ENCODE measurements at places on chromosomes 7 and 10. TPM values are rescaled to one million over a fixed set of nuclear protein-coding genes. Genes with fewer than 3 reads are reported as not detected.

MEST gene
- 10.7 TPM for total RNA-seq

GRCh38 chr7:5695727-5696345, 85.6 kb downstream of the RNF216 start:
- no peak for DNase-seq

GRCh38 chr10:34547291-34547690, 267.8 kb downstream of the PARD3 start:
- no peak for DNase-seq

- DNase-seq: no peak
Observed at GRCh38 chr10:90437452-90437851, 420.4 kb downstream of the HTR7 start.

- no peak for DNase-seq
Observed at GRCh38 chr7:155216475-155217272, 81.0 kb upstream of the INSIG1 start.

DNA sequence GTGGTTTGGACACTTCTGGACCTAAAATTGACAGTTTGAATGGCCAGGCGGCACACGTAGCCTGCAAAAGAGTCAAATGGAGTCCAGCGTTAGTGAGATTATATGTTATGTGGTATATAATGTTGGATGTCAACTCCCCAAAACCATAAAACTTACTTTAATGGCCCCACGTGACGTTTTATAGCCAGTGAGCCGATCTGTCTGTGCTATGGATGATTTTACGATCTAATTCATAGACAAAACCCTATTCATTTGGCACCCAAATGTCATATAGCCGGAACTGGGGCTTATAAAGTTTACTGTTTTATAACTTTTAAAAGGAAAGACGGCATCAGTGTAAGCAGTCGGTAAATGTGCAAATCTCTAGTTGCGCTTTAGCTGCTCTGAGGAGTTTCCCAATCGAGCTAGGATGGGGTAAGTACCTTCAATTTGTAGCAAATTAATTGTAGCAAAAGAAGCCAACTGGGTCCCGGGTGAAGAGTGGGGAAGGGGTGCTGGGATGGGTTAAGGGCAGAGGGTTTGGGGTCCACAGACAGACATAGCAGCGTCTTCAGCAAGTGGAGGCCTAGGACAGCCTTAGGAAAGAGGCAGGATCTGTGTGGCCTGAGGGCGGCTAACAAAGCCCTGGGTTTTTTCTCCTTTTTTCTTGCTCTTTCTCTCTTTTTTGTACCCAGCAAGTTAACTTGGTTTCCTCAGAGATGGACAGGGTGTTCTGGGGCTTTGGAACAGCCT, 3.2 kb downstream of the HOXA5 start:
- DNase-seq: no peak

DNA sequence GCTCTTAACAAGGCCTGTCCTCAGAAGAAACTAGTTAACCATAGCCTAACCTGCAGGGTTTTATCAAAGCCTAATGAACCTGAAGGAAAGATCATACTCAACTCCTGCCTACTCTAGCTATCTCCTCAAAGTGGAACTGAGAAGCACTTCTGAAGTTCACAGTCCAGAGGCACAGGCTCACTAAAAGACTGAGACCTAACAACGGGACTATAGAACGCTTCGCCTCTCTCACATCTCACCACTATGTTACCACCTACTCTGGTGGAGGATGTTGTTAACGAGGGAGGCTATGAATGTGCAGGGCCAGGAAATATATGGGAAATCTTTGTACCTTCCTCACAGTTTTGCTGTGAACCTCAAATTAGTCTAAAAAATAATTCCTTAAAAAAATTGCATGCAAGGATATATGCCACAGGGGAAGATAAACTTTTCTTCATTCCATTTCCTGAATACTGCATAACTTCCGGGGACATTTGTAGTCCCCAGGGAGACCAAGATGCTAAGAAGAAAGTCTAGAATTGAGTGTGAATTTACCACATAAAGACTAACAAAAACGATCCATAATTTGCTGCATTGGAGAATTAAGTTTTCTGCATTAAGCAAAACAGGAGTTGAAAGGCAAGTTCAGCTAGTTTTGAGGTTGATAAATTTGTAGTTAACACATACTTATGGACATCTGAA, 21.6 kb downstream of the LIPJ start:
- DNase-seq: no peak

DNA sequence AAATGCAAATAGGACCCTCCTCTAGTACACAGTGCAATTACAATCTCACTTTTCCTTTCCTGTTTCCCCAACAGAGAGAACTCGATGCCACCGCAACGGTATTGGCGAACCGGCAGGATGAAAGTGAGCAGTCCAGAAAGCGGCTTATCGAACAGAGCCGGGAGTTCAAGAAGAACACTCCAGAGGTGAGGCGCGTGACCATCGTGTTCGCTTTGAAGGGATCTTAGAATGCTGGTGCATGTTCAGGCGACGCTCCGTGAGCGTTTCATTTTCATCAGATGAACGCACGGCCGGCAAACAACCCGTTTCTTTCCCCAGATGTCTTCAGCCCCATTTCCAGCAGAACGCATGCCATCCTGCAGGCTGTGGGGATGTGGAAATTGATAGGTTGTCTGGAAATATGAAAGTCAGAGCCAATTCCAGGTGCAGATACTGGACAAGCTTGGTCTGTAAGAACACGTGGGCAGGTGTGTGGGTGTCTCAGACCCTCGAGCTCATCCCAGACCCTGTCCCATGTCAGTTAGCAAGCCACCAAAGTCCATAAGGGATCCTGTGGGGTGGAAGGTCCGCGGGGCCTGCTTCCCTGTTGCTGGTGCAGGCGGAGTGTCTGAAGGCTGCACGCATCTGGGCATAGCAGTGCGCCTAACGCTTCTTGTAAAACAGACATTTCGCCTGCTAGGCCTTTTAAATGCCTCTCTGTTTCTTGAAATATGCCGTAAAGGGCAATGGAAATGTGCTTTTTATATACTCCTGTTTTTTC, 98.8 kb downstream of the CUX1 start:
- DNase-seq: no peak

NEUROG3 gene
- total RNA-seq: not detected

DNA sequence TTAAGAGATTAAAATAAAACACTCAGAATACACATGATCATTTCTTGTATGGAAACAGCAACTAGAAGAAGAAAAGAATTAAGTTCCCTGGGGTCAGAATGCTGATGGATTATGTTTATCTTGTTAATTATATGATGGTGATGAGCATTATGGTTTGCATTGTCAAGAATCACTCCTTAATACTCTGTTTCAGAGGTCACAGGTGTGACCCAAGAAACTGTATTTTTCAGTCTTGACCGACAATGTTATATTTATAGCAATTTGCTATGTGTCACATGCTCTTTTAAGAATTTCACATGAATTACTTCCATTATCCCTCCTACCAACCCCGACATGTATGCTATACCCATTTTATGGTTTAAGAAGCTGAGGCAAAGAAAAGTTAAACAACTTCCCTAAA, 2.7 kb upstream of the CHRM2 start:
- no peak for DNase-seq

GRCh38 chr7:69768986-69769595, 170.8 kb downstream of the AUTS2 start:
- DNase-seq: no peak

DNA sequence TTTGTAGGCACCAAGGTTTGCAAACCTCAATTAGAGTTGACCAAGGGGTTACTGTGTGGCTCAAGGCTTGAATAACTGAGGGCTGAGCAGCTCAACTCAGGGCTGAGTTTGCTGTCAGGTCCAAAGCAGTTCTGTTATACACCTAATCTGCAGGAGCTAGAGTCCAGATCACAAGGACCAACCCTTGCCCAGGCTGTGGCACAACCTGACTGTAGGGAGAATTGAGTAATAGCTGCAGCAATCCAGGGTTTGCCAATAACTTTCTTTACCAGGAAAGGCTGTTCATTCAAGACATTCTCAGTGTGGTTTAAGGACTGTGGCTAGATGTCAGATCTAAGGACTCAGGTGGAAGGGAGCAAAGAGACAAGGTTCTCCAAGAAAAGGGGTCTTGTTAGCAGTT, 115.6 kb upstream of the IMMP2L start:
- DNase-seq: no peak

GRCh38 chr10:110528224-110528996, 30.7 kb downstream of the DUSP5 start:
- no peak for DNase-seq

- DNase-seq: no peak
Observed at GRCh38 chr10:3755440-3756359, 29.3 kb downstream of the KLF6 start.

DNA sequence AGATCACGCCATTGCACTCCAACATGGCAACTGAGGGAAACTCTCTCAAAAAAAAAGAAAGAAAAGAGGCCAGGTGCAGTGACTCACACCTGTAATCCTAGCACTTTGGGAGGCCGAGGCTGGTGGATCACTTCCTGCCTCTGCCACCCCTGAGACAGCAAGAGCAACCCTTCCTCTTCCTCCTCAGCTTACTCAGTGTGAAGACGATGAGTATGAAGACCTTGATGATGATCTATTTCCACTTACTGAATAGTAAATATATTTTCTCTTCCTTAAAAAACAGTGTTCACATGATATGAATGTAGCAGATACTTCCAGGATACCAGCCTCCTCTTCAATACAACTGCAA, 2.1 kb upstream of the ZKSCAN1 start:
- DNase-seq: no peak

- no peak for DNase-seq
Observed at GRCh38 chr7:128691227-128691626, 19.1 kb downstream of the GARIN1A start.

ASAH2 gene
- total RNA-seq: 2.0 TPM

GRCh38 chr7:27189295-27189996, 4.4 kb upstream of the HOXA11 start:
- DNase-seq: no peak

UCMA gene
- total RNA-seq: not detected
